H1 (cell line): ENCODE measurements at places on chromosomes 1 and 21. TPM values are rescaled to one million over a fixed set of nuclear protein-coding genes. Genes with fewer than 3 reads are reported as not detected.
A peak's percentile ranks its signal among the peaks of the same experiment; 100 is the strongest.

IFFO2 gene
- 8.7 and 10.4 TPM in 2 replicates for total RNA-seq

MR1 gene
- 0.19 TPM in 1 of 2 replicates, not detected in the other for total RNA-seq

DNA sequence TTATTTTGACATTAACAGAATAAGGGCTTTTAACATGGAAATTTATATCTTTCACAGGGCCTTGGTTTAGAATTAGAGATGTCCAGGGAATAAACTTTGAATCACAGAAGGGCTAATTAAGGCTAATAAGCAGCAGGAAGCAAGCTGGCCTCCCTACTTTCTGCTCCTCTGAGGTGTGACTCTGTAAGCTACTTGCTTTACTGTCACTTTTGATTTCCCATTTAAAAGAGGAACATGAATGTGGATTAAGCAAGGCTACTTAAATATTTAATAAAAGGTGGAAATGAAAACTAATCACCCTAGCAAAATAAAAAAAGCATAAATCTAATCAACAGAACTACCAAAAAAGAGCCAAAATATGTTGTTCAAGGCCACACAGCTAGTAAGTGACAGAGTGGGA is 28.9 kb upstream of the CD5L start:
- no peaks in the 10 kb centered on the region for H3K27me3 ChIP-seq
- H3K4me1 ChIP-seq = no peaks in the 10 kb centered on the region
- H3K4me3 ChIP-seq = no peak overlapping the region
- H3K36me3 ChIP-seq = no peaks in the 10 kb centered on the region
- DNase-seq = no peak

DNA sequence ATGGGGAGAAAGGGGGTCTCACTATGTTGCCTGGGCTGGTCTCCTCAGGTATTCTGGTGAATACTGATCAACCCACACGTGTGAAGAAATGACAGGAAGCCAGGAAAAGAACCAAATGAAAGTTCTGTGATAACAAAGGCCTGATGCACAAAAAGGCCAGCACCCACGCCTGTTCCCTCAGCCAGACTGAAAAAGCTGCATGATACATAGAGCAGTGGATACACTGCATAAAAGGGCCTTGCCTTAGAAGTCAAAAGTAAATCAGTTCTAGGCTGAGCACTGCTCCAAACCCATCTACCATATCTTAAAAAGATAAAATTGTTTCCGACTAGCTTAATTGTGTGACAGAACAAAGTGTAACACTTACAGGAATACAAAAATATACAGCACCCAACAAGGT is 36.9 kb upstream of the PSMG1 start:
- H3K4me3 ChIP-seq = no peak overlapping the region
- DNase-seq = no peak
- H3K27me3 ChIP-seq = no peaks in the 10 kb centered on the region
- H3K36me3 ChIP-seq = no peaks in the 10 kb centered on the region; the same call in none of the 2 replicates
- no peak overlapping the region for H3K27ac ChIP-seq

DNA sequence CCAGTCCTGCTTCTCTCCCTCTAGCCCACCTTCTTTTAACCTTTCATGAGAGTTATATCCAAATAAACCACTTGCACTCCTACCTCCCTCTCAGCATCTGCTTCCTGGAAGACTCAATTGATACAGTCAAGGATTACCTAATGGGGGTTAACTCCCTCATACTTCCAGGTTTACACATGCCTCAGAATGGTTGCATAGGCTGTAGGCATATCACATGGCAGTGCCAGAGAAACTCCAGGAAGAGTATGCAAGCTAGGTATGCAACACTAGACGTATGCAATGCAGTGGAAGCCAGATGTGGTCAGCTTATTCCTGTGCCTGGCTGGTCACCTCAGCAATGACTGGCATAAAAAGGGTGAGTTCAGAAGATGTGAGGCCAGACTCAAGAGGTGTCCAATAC is 32.7 kb upstream of the VANGL1 start:
- H3K36me3 ChIP-seq = no peaks in the 10 kb centered on the region
- H3K4me1 ChIP-seq = no peaks in the 10 kb centered on the region
- no peaks in the 10 kb centered on the region for H3K27me3 ChIP-seq
- DNase-seq = no peak

GRCh38 chr1:209761011-209761635 is 5.3 kb downstream of the TRAF3IP3 start:
- H3K4me1 ChIP-seq = no peaks in the 10 kb centered on the region
- no peaks in the 10 kb centered on the region for H3K36me3 ChIP-seq
- H3K27ac ChIP-seq = no peak overlapping the region

- H3K4me3 ChIP-seq = no peak overlapping the region
- DNase-seq = peak; percentile 43
- H3K27me3 ChIP-seq = no peaks in the 10 kb centered on the region
- H3K27ac ChIP-seq = no peak overlapping the region
These were observed 148.7 kb downstream of the ZZZ3 start for GRCh38 chr1:77533660-77534305.

BLZF1 gene
- total RNA-seq = 9.9 and 10.3 TPM in 2 replicates

DNA sequence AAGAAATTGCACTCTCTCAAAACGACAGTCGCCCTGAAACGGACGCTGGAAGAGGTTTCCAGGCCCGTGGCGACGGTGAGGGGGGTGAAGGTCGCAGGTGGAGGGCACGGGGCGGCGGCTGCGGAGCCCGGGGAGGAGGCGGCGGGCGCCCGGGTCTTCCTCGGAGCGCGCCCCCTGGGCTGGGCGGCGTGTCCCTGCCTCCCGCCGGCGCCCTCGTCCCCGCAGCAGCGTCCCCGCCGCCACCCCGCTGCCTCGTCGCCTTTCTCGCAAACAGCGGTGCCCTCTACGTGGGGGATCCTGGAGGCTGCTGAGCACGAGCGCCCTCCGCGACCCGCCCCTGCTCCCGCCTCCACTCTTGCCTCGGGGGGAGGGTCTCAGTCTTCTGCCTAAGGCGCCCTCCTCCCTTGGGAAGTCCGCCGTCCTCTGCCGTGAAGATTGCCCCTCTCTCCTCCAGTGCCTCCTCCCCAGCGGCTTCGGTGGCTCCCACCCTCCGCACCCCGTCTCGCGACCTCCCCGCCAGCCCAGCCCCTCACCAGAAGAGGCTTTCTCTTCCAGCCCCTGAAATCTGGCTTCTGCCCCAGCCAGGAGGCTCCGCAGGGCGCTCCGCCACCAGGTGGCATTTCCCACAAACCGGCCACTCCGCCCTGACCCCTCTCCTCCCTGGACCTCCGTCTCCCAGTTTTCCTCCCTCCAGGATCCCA is 227.4 kb downstream of the SDCCAG8 start:
- H3K4me3 ChIP-seq = peak overlapping the region; percentile 58
- DNase-seq = no peak
- no peaks in the 10 kb centered on the region for H3K36me3 ChIP-seq
- peaks cover 22% of the 10 kb centered on the region for H3K4me1 ChIP-seq
- H3K27me3 ChIP-seq = no peaks in the 10 kb centered on the region; the same call in 1 of the 2 replicates

CYP4A22 gene
- not detected in 2 replicates for total RNA-seq

GRCh38 chr1:81225789-81226602 is 574.7 kb upstream of the ADGRL2 start:
- H3K36me3 ChIP-seq = no peaks in the 10 kb centered on the region
- H3K4me1 ChIP-seq = peaks cover 3% of the 10 kb centered on the region; the same call in 1 of the 2 replicates
- H3K27ac ChIP-seq = no peak overlapping the region; the same call in 1 of the 2 replicates

DNA sequence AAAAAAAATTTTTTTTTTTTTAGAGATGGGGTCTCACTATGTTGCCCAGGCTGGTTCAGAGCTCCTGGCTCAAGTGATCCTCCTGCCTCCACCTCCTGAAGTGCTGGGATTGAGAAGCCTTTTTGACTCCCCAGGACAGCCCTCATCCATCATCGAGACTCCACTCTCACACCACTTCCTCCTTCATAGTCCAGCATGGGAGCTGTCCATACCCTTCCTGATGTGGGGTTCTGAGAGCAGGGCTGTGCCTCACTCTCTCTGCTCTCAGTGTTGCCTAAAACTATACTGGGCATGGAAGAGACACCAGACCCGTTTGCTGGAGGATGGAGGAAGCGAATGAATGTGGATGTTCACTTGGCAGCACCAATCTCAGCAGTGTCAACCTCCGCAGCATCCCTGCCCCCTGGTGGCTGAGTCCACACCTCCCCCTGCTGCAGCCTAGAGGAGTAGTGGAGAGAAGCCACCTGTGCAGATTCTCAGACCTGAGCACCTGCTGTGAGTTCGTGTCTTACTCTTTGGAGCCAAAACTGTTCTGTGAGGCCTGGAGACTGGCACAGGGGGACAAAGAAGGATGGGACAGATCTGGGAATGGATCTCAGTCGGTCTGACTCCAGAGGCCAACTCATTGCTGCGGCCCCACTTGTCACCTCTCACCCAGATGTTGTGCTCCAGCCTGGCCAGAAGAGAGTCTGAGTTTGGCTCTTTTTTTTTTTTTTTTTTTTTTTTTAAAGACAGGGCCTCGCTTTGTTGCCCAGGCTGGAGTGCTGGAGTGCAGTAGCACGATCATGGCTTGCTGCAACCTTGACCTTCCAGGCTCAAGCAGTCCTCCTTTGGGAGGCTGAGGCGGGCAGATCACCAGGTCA is 17.7 kb downstream of the TINAGL1 start:
- no peak overlapping the region for H3K4me3 ChIP-seq
- no peak overlapping the region for H3K27ac ChIP-seq
- peaks cover 1% of the 10 kb centered on the region; the same call in 1 of the 2 replicates for H3K27me3 ChIP-seq
- H3K4me1 ChIP-seq = no peaks in the 10 kb centered on the region

DNA sequence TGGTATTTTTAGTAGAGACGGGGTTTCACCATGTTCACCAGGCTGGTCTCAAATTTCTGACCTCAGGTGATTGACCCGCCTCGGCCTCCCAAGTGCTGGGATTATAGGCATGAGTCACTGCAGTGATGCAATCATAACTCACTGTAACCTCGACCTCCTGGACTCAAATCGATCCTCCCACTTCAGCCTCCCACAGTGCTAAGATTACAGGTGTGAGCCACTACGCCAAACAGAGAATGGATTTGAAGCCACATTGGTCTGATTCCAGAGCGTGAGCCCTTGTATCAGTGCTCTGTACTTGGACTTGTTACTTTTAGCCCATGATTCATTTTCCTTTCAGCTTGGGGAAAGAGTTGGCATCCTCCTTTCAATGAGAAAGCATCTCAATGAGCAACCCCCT is 14.9 kb upstream of the ZNF683 start:
- no peak overlapping the region for H3K27ac ChIP-seq
- no peak overlapping the region for H3K4me3 ChIP-seq
- no peaks in the 10 kb centered on the region for H3K27me3 ChIP-seq
- peaks cover 5% of the 10 kb centered on the region for H3K4me1 ChIP-seq

GRCh38 chr1:87174724-87175245 is 153.9 kb upstream of the LMO4 start:
- H3K4me1 ChIP-seq = no peaks in the 10 kb centered on the region
- no peaks in the 10 kb centered on the region for H3K27me3 ChIP-seq
- H3K4me3 ChIP-seq = no peak overlapping the region
- H3K27ac ChIP-seq = no peak overlapping the region
- no peaks in the 10 kb centered on the region for H3K36me3 ChIP-seq

- no peak for DNase-seq
- no peaks in the 10 kb centered on the region for H3K4me1 ChIP-seq
- H3K36me3 ChIP-seq = no peaks in the 10 kb centered on the region
- H3K27ac ChIP-seq = no peak overlapping the region
These were observed 224.7 kb downstream of the CAMTA1 start for GRCh38 chr1:7009741-7010525.

GRCh38 chr1:1364266-1364665 is 5.9 kb upstream of the MXRA8 start:
- H3K27me3 ChIP-seq = no peaks in the 10 kb centered on the region; the same call in 1 of the 2 replicates
- H3K36me3 ChIP-seq = no peaks in the 10 kb centered on the region; the same call in 1 of the 2 replicates
- no peaks in the 10 kb centered on the region for H3K4me1 ChIP-seq
- H3K27ac ChIP-seq = no peak overlapping the region

HJV gene
- 0.32 and 0.46 TPM in 2 replicates for total RNA-seq

PGBD5 gene
- total RNA-seq = 18.4 and 21.2 TPM in 2 replicates

DNA sequence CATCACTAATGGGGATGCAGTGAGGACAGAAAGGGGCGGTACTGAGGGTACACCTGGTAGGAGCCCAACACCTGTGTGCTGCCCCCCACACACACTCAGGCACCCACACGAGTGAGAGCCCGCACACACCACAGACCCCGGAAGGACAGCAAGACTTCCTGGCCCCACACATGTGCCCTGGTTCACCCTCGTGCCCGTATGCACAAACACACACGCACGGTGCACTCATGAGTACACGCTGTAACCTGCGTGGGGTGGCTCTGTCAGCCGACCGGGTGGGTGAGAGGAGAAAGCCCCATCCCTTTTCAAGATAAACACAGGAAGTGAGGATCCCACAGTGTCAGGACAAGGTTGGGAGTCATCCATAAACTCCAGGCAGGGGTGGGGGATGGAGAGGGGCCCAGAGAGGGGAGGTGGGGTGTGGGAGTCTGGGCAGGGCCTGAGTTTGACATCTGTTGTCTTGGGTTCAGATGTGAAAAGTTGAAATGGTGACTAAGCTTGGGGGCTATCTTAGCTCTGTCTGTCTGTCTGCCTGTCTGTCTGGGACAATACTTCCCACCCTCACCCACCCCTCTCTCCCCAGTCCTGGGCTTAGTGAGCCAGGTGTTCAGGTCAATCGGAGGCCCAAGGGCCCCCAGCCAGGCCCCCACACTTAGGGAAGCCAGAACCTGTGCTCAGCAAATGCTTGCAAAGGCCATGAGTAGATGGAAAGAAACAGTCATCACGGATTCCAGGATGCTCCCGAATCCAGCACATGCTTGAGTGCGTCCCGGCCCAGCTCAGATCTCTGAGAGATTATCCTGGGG is 119.8 kb upstream of the ZBTB40 start:
- H3K36me3 ChIP-seq = no peaks in the 10 kb centered on the region
- H3K4me3 ChIP-seq = no peak overlapping the region
- no peaks in the 10 kb centered on the region for H3K27me3 ChIP-seq
- H3K4me1 ChIP-seq = peaks cover 3% of the 10 kb centered on the region; the same call in 1 of the 2 replicates
- no peak for DNase-seq

DNA sequence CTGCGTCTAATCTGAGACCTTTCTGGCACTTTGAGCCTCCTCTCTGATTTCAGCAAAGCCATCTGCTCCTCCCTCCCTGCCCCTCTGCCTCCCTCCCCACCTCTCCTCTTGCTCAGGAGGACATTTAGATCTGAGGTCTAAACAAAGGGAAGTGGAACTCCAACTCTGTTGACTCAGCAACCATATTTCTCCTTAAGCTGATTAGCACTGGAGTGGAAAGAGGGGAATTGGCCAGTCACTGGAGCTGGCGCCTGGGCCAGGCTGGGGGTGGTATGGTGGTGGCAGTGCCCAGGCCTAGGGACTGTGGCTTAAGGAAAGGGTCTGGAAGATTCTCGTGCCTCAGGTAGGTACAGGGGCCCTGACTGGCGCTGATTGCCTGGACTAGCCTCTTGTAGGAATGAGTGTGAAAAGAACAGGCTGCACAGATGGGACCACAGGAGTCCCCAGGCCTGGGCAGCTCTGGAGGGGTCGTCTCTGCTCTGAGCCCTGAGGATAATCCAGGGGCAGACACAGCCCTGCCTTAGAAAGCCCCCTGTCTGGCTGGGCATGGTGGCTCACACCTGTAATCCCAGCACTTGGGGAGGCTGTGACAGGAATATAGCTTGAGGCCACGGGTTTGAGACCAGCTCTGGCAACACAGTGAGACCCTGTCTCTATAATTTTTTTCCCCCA is 11.9 kb downstream of the SH2D2A start:
- H3K27me3 ChIP-seq = no peaks in the 10 kb centered on the region
- H3K4me3 ChIP-seq = no peak overlapping the region
- peaks cover 8% of the 10 kb centered on the region; the same call in 1 of the 2 replicates for H3K36me3 ChIP-seq
- H3K4me1 ChIP-seq = no peaks in the 10 kb centered on the region
- no peak for DNase-seq
- no peak overlapping the region for H3K27ac ChIP-seq

- no peaks in the 10 kb centered on the region for H3K27me3 ChIP-seq
- H3K4me1 ChIP-seq = no peaks in the 10 kb centered on the region; the same call in 1 of the 2 replicates
- no peaks in the 10 kb centered on the region for H3K36me3 ChIP-seq
- DNase-seq = no peak
- H3K27ac ChIP-seq = no peak overlapping the region
- no peak overlapping the region for H3K4me3 ChIP-seq
These were observed 42.9 kb downstream of the EPHB2 start for GRCh38 chr1:22753481-22753971.

TRIM62 gene
- total RNA-seq = 10.3 and 10.8 TPM in 2 replicates

- H3K27me3 ChIP-seq = peaks cover 3% of the 10 kb centered on the region; the same call in 1 of the 2 replicates
- no peak for DNase-seq
- H3K4me3 ChIP-seq = no peak overlapping the region
- no peak overlapping the region for H3K27ac ChIP-seq
These were observed 6.4 kb upstream of the PKP1 start for GRCh38 chr1:201276891-201277290.
